ENCODE measurements at places on chromosomes 2 and 18.

- DNase-seq: no peak
Measured at GRCh38 chr2:65231121-65231520, 3.5 kb downstream of the ACTR2 start.

GRCh38 chr2:148909114-148909513 is 34.1 kb downstream of the KIF5C start:
- DNase-seq: no peak

GRCh38 chr2:210199186-210199765 is 26.0 kb downstream of the ACADL start:
- DNase-seq: peak; percentile 18

GRCh38 chr2:178152033-178152432 is 39.8 kb downstream of the RBM45 start:
- no peak for DNase-seq

- DNase-seq: no peak
Measured at GRCh38 chr2:102438578-102438977, 15.6 kb downstream of the IL18RAP start.

DNA sequence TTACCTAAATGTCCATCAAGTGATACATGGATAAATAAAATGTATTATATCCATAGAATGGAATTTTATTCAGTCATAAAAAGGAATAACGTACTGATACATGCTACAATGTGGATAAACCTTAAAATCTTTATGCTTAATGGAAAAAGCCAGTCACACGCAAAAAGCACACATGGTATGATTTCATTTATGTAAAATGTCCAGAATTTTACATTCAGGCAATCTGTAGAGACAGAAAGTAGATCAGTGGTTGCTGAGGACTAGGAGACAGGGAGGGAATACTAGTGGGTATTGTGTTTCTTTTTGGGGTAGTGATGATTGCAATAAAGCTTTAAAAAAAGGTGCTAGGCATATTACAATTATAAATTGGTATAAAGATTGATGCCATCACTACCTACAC is 30.7 kb upstream of the CD302 start:
- DNase-seq: no peak

DNA sequence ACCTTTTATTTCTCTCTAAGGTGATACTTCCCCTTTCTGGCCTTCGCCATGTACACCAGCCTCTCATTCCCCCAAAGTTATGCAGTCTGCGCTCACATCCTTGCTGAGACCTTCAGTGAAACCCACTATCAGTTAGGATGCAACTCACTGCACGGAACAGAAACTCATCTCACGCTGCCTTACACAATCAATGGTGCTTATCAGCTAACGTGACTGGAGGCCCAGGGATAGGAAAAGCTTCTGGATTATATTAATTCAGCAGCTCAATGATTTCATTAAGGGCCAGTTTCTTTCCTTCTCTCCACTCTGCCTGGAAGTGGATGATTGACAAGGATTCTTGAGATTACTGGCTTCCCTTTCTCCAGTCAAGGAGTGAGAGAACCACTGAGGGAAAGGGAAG is 44.8 kb downstream of the CDH2 start:
- no peak for DNase-seq

DNA sequence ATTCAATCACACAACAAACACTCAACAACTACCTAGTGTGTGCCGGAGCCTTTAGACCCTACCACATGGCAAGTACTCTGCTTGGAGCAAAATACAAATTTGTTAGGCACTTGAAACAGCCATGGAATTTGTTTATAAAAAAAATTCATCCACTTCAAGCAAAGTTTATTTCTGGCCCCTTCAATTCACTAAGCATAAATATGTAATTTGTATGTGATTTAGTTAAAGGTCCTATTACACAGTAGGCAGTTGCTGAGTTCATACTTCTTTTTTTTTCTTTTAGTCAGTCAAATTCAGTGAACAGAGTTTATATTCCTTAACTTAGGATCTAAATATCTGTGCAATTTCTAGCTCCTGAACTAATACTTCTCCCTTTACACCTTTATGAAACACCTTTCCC is 22.5 kb downstream of the GCFC2 start:
- DNase-seq: no peak

- no peak for DNase-seq
Measured at GRCh38 chr18:51857989-51858388, 482.0 kb upstream of the DCC start.

DNA sequence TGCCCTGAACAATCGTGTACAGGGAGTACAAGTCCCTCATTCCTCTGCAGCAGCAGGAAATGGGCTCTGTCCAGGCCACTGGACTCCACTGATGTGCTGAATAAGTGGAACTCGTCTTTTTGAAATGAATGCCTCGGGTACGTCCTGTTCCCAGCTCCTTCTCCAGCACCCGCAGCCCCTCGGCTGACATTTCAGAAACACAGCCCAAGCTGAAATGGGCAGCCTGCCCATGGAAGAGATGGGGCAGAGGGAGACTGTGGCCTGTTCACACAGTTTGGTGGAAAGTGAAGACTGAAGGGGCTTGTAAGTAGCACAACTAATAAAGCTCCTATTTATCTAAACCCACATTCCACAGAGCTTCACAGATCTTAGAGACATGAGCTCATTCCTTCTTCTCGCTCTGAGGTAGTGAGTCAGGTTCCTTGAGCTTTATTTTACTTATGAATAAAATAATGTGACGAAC is 498.6 kb downstream of the TXNL1 start:
- DNase-seq: no peak

All from fibroblast of the conjunctiva (primary cell).